Activated effector memory CD4-positive, alpha-beta T cell treated with anti-CD3 and anti-CD28 coated beads, Interleukin-2, amount 50 U/mL, for 16 hours (primary cell): ENCODE measurements at places on chromosomes 2 and 18.

DNA sequence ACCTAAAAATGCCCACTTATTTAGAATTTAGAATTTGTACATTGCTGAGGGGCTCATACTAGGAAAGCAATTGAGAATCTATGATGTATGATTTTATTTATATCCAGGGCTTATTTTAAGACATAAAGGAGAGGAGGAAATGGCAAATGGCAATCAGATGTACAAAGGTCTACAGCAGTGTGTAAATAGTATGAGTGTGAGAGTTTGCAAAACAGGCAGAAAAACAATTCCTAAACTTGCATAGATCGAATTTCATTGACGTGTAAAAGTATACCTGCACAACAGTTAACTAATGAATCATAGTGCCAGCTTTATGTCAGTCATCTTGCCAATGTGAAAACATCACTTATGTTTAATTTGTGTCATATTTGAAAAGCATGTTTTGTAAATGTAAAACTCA is 718.7 kb upstream of the GCFC2 start:
- no peak for DNase-seq

GRCh38 chr2:11279398-11279797 is 65.0 kb downstream of the ROCK2 start:
- no peak for DNase-seq

DNA sequence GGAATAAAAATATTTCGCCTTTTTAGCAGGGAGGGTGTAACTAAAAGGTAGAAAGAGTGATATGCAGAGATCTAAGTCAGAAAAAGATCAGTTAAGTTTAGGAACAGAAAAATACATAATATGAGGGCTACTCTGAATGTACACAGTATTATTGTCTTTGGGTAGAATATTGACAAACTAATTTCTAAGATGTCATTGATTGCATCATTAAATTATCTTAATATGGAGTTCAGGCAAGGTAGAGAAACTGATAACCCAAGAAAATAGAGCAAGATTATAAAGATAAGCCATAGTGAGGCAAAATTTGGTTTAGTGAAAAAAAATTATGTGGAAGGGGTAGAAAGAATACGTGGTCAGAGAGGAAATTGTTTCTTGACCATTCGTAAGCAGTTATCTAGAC is 629.0 kb upstream of the NXPH2 start:
- DNase-seq, result no peak

DNA sequence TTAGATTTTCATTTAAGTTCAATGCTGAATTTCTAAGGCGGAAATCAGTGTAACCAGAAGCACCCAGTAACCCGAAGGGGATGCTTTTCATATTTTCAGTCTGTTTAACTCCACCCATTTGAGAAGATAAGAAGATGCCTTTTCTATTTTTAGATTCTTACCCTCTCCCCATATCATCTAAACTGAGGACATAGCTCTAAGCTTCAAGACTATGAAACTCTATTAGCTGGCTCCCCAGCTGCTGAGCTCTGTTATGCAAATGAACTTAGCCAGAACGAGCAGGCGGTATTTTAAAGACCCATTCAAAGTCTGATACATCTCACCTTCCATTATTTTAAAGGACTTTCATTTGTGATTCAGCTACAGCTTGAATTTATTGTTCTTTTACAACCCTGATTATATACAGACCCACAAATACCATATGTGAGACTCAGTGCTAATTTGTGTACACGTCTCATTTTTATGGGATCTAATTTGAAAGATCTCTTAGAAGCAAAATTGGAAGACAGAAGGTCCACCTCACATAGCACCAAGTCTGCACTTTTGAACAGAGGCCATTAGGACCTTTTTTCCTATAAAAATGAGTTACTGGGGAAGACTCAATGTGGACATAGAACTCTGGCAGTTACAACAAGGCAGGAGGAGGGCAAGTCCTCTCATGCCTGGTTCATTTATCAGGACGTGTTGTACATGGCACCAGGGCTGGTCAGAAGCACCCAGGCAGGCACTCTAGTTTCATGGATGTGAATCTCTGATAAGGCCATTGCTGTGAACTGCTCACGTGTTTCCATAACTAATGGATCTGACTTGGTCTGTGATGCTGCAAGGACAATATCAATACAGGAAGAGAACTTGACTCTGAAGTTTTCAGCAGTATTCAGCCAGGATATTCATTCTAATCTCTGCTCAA is 16.3 kb downstream of the CDC42EP3 start:
- DNase-seq, result no peak

DNA sequence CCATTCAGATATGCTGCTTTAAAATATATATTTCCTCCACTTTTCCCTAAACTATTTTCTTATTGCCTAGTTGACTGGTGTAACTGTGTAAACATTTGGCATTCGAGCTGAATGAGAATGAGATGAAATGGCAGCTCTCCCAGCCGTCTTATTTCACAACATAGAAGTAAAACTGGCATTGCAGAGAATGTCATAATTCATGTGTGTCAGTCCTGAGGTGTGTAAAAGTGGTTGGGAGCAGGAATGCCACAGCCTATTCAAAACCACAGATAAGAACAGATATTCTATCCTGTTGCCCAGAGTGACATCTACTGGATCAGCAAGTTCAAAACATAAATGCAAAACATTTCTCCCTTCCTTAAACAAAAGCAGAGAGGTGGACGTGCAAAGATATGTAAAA is 565.5 kb upstream of the CHAC2 start:
- DNase-seq, result no peak

GRCh38 chr2:174027956-174028355 is 62.8 kb upstream of the SP3 start:
- no peak for DNase-seq

DNA sequence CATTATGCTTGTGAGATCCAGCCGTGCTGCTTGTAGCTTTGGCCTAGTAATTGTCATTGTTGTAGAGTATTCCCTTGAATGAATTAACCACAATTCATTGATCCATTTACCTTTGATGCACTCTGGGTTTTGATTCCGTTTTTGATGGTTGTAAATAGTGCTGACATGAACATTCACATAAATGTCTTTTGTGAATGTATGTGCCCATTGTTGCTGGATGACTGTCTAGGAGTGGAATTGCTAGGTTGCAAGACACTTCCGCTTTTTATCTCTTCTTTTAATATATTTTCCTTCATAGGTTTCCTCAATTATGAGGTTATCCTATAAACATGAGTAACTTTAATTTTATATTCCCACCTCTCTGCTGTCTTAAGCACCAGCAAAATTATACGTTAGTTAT is 104.8 kb upstream of the CCDC68 start:
- no peak for DNase-seq

- no peak for DNase-seq
Measured at GRCh38 chr2:47312491-47312850, 90.5 kb upstream of the MSH2 start.

DNA sequence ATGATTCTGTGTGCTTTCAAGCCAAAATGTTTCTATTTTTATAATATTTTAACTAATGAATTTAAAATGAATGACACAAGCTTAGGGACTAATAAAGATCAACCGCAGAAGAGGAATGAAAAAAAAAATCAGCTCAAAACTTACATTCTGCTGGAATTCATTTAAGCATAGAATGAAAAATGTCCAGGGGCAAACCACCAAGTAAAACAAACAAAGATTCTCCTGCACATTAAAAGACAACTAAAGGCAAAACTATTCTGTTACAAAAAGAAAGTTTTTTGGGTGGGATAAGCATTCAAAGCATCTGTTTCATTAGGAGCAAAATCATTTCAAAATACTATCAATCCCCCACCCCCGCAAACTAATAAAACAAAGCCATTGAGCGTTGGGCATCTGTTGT is 99.3 kb upstream of the SOX11 start:
- DNase-seq, result no peak

DNA sequence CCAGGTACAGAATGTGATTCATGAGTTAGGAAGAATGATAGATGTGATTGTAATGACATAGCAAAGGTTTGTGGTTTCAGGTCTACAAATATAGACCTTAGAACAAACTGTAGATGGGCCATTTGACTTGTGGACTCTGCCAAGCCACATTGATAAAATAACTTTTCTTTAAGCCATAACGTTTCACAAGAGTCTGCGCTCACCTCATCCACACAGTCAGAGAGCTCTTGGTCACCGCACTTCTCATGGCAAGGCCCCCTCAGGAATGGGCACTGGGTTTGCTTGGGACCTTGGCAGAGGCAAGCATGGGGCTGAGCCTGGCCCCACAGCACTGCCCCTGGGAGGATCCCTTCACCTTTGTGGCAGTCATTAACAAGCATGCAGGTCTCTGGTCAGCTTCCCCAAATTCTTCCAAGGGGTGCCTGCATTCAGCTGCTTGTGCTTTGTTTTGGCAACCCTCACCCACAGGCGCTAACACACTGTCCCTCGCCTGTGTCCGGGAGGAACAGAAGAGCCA is 14.0 kb downstream of the ARMC9 start:
- no peak for DNase-seq

- DNase-seq, result no peak
Measured at GRCh38 chr18:58013241-58014211, 30.5 kb upstream of the NEDD4L start.
